Central memory CD8-positive, alpha-beta T cell (primary cell): ENCODE measurements at places on chromosomes 11 and 22.

DNA sequence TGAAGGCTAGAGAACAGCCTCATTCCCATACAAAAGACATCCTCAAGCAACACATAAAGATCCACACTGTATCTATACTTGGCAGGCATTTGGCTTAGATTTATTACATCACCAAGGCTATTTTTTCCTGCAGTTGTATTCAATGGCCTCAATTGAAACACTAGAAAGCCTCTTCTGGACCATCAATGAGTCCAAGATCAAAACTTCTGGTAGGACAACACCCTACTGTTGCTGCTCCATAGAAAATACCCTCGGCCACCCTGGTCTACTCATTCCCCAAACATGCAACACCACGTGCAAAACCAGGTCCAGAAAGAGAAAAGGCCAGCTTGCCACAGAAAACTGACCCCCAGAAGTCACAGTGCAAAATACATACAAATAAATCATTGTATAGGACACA, 56.9 kb upstream of the CADM1 start:
- no peak for DNase-seq

- DNase-seq: peak; percentile 6
Observed at GRCh38 chr11:78652843-78653239, 78.2 kb upstream of the NARS2 start.

DNA sequence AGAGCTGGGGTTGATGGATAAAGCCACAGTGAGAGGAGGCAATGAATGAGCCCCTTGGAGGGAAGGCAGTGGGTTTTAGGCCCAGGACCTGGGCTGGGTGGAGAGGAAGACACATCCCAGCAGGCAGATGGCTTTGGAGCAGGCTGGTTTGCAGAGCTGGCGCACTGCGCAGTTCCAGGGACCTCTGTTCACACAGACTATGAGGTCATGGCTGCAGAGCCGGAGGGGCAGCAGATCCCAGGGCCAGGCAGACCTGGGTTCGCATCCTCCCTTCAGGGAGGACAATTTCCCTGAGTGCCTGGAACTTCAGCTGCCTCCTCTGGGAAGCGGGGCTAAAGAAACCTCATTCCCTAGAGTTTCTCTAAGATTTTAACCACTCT, 28.2 kb upstream of the DGKZ start:
- no peak for DNase-seq

- no peak for DNase-seq
Observed at GRCh38 chr11:78420796-78421209, 3.2 kb upstream of the GAB2 start.

GRCh38 chr22:26053737-26054316, 115.4 kb upstream of the SEZ6L start:
- DNase-seq: no peak

DNA sequence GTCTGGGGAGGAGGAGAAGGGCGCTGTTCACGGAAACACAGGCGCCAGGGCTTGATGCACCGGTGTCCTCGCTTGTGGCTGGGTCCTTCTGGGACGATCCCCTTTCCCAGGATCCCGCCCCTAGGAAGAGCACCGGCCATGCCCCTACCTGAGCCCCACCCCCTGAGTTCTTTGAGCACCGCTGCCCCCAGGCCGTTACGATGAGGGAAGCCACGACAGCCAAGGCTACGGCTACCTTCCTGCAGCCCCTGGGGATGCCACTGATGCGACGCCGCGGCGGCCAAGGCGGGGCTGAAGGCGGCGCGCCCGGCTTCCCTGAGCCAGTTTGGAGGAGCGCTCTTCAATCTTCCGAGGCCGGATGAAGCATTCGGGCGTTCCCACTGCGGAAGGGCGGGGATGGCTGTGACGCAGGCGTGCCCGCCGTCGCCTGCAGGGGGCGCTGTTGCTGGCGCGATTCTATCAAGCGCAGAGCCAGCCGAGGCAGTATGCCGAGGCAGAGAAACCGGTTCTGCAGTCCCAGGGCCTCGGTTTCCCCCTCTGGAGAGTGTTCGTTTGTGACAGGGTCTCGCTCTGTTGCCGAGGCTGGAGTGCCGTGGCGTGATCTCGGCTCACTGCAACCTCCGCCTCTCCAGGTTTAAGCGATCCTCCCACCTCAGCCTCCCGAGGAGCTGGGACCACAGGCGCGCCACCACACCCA, 9.7 kb upstream of the NEFH start:
- DNase-seq: peak; percentile 38

DNA sequence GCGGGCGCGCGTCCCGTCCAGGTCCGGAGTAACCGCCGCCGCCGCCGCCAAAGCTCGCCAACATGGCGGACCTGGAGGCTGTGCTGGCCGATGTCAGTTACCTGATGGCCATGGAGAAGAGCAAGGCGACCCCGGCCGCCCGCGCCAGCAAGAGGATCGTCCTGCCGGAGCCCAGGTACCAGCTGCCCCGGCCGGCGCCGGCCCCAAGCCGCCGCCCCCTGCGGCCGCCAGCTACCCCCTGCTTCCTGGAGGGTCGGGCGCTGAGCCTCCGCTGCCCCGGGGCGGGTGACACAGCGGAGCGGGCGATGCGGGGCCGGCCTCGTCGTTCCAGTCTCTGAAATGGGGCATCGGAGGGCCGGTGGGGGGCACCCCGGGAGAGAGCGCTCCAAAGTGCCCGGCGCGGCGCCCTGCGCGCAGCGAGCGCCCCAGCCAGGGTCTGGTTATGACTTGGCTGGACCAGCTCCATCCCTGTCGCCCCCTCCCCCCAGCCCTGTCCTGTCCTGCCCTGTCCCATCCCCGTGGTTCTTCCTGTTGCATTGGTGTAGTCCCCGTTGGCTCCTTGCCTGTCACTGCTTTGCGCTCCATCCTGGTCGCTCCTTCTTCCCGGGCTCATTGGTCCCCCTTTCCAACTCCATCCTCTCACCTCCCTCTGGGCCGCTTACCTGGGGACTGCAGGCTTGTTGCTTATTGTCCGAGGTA, 653 bp downstream of the GRK3 start:
- peak; percentile 8 for DNase-seq

DNA sequence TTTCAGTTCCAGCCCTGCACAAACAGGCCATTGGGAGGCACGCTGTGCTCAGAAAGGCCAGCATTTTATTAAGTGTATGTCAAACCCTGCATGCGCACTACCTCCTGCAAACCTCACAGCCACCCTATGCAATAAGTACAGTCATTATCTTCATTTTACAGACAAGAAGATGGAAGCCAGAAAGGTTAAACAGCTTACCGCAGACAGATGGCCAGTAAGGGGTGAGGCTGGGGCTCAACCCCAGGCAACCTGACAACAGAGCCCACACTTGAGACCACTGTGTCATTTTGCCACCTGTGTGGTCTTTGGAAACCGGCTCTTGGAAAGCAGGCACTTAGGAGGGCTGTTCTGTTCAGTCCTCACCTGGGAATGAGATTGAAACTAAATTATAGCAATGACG, 142.3 kb downstream of the NXPE2 start:
- no peak for DNase-seq

- no peak for DNase-seq
Observed at GRCh38 chr22:40040927-40041326, 46.2 kb downstream of the FAM83F start.

GRCh38 chr11:76782531-76783293, 444 bp upstream of the TSKU start:
- DNase-seq: no peak

GRCh38 chr22:45208993-45209838, 31.5 kb downstream of the KIAA0930 start:
- peak; percentile 20 for DNase-seq

DNA sequence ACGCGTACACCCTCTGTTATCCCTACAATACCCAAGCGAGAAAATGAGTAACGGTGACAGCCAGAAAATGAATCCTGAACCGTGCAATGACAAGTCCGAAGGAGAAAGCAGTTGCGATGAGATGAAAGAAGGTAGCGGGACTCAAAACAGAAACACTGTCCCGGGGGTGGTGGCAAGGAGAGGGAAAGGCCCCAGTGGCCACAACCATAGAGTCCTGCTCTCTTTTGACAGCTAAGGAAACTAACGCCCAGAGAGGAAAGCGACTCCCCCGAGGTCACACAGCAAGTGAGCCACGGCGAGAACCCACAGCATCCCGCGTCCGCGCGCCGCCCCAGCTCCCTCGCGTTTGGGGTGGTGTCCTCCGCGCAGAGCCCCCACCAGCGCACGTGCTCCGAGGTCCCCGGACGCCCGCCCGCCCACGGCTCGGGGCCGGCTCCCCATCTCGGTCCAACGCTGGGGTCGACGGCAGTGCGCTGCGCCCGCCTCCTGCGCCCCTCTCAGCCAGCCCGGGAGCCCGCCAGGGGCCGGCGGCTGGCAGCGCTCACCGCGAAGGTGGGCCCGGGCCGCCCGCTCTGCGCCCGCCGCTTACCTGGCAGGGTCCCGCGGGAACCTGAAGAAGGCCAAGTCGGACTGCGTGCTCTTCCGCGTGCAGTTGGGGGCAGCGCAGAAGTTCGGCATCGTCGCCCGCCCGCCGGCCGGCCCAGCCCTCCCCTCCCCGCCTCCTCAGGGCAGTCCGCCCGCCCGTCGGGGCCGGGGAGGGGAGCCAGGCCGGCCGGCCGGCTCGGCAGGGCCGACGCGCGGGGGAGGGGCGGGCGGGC, 564 bp downstream of the THAP12 start:
- DNase-seq: peak; percentile 37

GRCh38 chr11:80320765-80321164, 879.9 kb upstream of the TENM4 start:
- no peak for DNase-seq

GRCh38 chr11:91932151-91932821, 292.3 kb upstream of the FAT3 start:
- no peak for DNase-seq

DNA sequence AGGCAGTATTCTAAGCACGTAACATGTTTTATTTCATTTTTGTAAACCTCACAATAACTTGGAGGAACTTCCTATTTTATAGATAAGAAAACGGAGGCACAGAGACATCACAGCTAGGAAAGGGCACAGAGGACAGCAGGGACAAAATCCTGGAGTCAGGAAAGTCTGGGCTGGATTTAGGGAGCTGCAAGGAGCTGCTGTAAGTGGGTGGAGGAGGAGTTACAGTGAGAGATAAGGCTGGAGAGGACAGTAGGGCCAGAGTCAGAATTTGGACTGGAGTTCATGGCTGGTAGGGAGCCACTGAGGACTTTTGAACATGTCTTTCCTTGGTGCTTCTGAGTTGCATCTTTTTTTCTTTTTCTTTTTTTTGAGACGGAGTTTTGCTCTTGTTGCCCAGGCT, 32.2 kb upstream of the PTPRJ start:
- DNase-seq: no peak

- no peak for DNase-seq
Observed at GRCh38 chr22:43277987-43278601, 65.1 kb downstream of the SCUBE1 start.

DNA sequence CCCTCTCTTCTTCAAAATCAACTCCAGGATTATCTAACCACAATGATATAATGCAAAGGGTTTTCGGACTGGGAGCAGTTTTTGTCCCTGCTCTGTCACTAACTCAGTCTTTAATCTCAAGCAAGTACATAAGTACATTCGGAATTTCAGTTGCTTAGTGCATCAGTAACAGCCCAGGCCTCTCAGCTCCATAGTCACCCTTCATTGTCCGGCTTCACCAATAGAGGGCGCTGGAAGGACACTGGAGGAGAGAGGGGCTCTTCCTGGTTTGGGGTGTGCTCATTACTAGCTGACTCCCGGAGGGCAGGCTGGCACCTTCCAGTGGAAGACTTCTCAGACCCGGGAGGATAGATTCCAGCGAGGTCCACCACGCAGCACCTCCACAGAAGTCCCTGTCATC, 90.4 kb upstream of the PDGFD start:
- DNase-seq: no peak

DNA sequence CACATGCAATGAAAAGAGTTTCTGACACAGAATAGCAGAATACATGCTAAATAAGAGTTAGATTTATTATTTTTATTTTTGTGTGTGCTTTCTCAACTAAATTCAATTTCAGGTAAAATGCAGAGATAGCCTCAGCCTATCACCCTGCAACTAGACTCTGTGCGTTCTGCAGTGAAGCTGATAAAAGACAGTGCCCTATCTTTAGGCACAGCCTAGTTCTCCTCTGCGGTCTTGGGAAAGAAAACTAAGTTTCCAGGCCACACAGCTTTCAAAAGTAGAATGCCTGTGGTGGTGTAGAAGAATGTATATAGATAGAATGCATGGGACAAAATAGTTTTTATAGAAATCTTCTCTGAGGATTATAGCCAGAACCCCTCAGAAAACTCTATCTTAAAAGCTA, 12.0 kb upstream of the MMP1 start:
- DNase-seq: no peak

GRCh38 chr22:44091021-44091721, 67.1 kb downstream of the PARVB start:
- no peak for DNase-seq

GRCh38 chr11:64259533-64260067, 8.3 kb downstream of the PLCB3 start:
- DNase-seq: no peak

DNA sequence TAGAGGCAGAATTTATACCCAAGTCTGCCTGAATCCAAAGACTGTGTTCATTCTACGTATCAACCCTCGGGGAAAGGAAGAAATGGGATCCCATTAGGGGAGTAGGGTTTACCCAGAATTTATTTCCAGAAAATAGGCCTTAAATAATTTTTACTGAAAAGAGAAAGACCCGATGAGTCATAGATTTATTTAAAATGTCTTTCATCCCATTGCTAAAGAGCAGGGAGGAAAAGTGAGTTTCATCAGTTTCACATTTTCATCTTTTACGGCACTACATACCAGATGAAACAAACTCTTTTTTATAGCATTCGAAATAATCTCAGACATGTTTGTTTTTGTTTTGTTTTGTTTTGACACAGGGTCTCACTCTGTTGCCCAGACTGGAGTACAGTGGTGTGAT, 31.3 kb downstream of the SLC1A2 start:
- DNase-seq: no peak

DNA sequence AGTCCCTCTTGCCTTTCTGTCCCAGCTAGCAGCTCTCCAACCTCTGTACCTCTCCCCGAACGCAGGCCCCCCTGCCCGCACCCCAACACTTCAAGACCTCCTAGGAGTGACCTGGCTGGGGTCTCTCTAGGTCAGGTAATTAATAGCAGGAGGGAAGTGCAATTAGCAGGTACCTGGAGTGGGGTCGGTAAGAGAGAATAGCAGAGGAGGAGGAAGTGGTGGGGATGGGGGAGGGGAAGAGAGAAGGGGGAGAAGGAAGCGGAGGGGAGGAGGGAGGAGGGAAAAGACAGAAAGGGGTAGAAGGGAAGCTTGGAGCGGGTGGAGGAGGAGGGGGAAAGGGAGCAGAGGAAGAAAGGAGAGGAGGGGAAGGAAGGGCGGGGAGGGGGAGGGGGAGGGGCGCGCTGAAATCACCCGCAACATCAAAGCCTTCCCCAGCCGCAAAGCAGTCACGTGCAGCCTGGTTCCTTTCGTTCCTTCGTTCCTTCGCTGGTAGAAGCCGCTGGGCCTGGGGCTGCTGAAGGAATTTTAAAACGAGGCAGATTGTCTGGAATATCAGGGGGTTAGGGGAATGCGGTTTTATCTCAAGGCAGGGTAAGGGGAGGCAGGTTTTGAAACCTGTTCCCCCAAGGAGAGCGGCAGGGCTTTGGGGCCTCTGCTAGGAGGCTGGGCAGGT, 29.3 kb upstream of the TCF20 start:
- no peak for DNase-seq

- DNase-seq: no peak
Observed at GRCh38 chr11:2289350-2289749, 12.4 kb downstream of the C11orf21 start.

- DNase-seq: no peak
Observed at GRCh38 chr22:40552070-40552469, 84.4 kb downstream of the MRTFA start.

- no peak for DNase-seq
Observed at GRCh38 chr22:44403602-44404329, 91.0 kb upstream of the SHISAL1 start.

GRCh38 chr11:100991541-100991940, 138.1 kb downstream of the PGR start:
- no peak for DNase-seq

GRCh38 chr11:100353083-100353482, 334.0 kb upstream of the ARHGAP42 start:
- DNase-seq: no peak
